ENCODE measurements at places on chromosomes 16 and 17. TPM values are rescaled to one million over a fixed set of nuclear protein-coding genes. Genes with fewer than 3 reads are reported as not detected.

GRCh38 chr17:29100296-29100695 is 57.4 kb downstream of the PIPOX start:
- no peak for DNase-seq

DNA sequence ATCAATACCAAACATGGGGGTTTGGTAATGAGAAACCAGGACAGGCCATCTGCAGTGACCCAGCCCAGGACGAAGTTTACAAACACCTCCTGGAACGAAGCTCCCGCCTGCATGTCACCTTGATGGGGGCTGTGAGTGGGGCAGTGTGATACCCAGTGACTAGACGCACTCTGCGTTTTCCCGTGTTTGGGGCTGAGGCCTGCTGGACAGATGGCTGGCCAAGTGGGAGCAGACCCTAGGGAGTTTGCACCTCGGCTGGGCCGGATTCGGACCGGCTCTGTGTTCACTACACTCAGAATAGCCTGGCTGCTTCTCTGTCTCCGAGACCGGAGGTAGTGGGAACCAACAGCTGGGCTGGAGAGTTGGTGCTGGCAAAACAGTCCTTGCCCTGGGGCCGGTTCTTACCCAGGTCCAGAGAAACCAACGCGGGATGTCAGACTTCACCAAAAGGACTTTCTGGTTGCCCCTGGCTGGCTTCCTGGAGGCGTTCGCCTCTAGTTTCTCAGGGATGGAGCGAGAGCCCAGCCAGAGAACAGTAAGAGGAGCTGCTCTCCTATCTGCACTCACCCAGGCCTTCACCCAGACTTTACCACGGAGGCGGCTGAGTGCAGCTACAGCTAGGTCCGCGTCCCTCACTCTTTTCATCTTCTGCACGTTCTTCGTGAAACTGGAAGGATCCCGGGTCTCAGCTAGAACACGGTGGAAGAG is 20.4 kb downstream of the CARHSP1 start:
- no peak for DNase-seq

DNA sequence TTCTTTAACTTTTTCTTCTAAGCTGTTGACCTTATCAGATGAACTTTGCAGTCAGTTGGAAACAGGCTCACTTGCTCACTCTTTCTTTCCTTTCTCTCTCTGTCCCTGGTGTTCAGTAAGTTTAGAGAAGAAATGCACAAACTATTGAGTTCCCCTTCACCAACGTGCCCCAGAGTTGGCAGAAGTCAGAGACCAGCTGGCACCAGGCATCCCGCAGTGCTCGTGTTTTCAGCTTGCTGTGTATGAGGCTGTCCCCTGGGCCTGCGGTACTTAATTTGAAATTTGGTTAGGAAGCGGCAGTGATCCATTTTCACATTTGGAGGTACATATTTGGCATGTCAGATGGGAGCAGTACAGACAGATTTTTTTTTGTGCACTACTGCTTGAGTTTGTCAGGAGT is 258.6 kb downstream of the SNX29 start:
- no peak for DNase-seq

DNA sequence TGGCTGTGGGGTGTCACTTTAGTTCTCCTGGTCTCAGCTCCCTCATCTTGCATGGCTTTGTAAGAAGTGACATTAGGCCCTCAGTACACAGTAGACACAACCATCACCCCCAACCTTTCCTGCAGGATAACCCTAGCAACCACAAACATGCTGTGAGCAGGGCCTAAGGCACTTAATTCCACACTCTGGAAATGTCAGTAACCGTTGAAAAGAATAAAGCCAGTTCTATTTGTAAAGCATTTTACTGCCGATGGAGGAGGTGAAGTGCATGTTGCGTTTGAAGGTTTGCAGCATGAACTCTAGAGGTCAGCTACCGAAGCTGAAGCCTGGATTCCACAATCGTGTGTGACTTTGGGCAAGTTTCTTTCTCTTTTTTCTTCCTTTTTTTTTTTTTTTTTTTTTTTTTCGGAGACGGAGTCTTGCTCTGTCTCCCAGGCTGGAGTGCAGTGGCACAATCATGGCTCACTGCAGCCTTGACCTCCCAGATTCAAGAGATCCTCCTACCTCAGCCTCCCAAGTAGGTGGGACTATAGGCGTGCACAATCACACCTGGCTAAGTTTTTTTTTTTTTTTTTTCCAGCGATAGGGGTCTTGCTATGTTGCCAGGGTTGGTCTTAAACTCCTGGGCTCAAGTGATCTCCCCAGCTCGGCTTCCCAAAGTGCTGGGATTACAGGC is 26.1 kb upstream of the TOB1 start:
- DNase-seq: no peak

The RAB37 gene
- total RNA-seq: not detected
